Mammary epithelial cell (primary cell): ENCODE measurements at places on chromosomes 11 and 22. TPM values are rescaled to one million over a fixed set of nuclear protein-coding genes. Genes with fewer than 3 reads are reported as not detected.

- peak; percentile 41 for DNase-seq
Observed at GRCh38 chr22:45240810-45241631, at the start of gene KIAA0930. KIAA0930 (minus strand) TSS chr22:45240894; CDS start chr22:45240703, 191 bp downstream.

- DNase-seq: peak; percentile 50
Observed at GRCh38 chr22:28855355-28856094, 27.8 kb upstream of the ZNRF3 start.

- DNase-seq: no peak
Observed at GRCh38 chr11:133907841-133908241, 48.9 kb downstream of the IGSF9B start.

DNA sequence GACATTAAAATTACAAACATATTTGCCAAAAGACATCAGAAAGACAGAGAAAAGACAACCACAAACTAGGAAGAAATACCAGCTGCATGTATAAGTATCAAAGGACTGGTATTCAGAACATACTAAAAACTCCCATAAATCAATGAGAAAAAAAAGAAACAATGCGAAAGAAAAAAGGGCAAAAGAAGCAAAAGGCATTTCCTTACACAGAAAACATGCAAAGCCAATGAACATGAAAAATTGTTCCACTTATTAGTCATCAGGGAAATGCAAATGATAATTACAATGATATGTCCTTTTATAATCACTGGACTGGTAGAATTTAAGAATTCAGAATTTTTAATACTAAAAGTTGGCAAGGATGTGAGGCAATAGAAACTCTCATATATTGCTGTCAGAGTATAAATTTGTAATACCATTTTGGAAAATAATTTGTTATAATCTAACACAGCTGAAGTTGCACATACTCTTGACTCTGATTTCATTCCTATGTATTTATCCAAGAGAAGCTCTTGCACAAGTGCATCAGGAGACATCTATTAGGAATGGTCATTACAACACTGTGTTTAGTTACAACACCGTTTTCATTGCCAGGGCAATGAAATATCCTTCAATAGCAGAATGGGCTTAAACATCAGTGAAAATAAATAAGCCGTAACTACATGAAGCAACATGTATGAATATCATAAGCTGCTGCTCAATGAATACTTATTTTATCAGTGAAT, 279.7 kb downstream of the SWAP70 start:
- peak; percentile 46 for DNase-seq

DNA sequence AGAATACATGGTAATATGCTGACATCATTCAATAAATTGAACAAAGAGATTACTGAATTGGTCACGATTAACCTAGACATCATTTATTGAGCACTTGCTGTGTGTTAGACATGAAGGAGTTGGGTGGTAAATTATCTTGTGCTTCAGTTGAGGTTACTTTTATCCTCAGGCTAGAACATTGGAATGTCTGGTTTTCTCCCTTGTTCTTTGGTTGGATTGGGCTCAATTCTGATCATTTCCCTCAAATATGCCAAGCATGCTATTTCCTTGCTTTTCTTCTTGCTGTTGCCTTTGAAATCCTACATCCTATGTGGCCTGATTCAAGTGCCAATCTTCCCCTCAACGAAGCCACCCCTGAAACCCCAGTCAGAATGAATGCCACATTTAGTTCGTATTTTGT, 65.8 kb downstream of the DEUP1 start:
- DNase-seq: peak; percentile 23

DNA sequence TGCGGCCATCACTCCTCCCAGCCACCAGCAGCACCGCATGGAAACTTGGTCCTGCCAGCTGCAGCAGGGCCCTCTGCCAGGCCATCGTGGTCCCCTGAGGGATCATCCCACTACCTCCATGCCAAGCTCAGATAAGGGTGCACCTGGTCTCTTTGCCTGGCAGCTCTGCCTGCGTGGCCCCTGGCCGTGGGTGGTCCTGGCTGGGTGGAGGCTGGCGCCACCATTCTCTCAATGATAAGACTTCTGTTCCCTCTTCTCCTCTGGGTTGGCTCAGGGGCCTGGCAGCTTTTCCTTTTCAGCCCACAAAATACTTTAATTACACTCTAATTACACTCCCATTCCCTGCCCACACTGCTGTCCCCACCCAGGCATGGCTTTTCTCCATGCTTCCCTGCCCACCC, 26.8 kb upstream of the TSKU start:
- no peak for DNase-seq

GRCh38 chr11:126733685-126734084, 266.9 kb downstream of the KIRREL3 start:
- DNase-seq: no peak

GRCh38 chr11:119626197-119626841, 102.7 kb downstream of the NECTIN1 start:
- no peak for DNase-seq

DNA sequence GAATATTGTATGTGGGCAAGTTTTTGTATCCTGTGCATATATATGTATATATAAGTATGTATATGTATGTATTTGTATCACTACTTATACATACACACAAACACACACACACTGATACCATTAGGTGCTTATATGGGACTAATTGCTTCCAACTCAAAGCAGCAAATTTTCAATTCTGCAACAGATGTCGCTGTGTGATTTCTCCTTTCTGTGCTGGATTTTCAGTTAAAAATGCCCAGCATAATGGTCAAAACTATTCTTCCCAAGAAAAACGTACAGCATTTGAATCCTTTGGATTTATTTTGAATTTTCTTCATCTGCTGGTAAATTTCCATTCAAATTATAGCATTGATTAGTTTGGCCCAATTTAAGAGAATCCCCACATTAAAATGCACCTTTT, 4.3 kb downstream of the CADM1 start:
- no peak for DNase-seq

DNA sequence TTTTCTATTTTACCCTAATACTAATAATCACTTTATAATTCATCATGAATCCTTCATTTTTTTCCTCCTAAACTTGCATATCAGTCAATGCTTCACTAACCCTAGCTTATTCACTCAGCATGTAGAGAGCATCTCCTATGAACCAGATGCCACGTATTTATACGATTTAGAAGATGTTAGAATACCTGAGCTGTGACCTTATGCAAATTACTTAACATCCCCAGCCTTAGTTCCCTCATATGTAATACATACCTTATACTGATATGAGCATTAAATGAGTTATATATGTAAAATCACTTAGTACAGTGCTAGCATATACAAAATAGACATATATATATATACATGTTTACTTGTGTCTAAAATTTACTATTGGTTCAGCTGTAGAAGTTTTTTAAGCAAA, 9.0 kb downstream of the FAM76B start:
- DNase-seq: no peak

DNA sequence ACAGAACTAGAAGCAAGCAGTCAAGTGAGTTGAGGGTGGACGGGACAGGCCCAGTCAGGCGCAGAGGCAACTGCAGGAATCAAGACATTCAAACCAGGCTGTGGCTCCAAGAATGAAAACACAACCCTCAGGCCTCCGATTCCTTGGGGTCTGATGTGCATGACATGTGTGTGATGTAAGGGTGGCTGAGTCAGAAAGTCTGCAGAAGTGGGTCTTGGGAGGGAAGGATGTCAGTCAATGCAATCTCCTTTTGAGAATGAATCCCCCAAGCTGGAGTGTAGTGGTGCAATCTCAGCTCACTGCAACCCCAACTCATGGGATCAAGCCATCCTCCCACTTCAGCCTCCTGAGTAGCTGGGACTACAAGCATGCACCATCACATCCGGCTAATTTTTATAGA, 15.9 kb upstream of the PDE2A start:
- DNase-seq: no peak

GRCh38 chr22:41899992-41900651, 14.8 kb downstream of the SHISA8 start:
- DNase-seq: no peak

DNA sequence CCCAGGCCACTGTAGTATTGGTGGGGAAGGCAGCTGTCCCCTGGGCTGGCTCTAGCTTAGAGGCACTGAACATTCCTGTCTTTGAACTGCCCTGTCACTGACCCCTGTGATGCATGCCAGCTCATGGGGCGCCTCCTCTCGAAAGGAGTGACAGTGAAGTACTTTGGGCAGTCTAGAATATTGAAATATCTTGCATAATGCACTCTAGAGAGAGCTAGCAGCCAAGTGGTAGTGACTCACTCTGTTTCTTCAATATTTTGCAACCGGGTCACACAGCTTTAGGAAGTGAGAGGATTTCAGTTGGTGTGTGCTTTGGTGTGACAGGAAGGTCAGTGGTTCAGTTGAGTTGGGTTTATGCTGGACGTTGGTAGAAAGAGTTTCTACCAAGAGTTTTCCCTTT, 35.5 kb upstream of the ST14 start:
- peak; percentile 89 for DNase-seq

DNA sequence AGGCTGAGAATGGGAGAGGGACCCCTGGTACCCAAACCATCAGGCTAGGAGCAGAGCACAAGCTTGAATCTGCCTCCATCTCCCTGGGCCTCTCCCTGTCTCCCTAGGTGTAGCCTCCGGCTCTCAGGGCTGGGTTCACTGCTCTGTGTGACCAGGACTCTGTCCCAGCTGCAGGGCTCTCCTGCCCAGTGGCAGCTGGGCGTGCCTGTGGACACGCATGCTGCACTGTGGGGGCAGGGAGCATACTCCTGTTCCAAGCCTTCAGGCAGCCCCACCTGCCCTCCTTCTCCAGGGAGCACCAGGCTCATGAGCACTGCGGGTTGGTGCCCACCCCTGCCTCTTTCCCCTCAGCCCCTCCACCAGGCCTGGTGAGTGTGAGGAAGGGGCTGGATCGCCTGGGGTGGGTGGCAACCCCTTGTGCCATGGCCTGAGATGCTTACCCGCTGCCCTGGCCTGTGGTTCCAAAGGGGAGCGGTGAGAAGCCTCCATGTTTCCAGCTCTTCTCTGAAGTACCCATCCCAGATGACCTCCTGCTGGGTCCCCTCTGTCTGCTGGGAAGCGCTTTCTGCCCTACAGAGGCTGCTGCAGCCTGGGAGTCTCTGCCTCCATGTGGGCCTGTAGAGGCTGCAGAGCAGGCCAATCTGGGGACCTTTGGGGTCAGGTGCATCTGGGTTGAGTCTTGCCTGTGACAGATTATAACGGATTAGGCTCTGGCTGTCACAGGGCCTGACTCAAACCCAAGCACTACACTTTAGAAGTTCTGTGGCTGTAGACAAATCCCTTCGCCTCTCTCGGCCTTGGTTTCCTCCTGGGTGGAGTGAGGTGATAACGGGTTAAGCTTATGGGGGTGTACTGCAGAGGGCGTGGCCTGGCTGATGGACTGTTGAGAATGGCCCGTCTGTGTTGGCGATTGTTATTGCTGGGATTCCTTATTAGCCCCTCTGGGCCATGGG, 43.7 kb downstream of the WNT11 start:
- no peak for DNase-seq

- no peak for DNase-seq
Observed at GRCh38 chr11:391117-392017, 2.6 kb upstream of the PKP3 start.

- no peak for DNase-seq
Observed at GRCh38 chr11:123235117-123235655, 40.1 kb upstream of the CLMP start.

DNA sequence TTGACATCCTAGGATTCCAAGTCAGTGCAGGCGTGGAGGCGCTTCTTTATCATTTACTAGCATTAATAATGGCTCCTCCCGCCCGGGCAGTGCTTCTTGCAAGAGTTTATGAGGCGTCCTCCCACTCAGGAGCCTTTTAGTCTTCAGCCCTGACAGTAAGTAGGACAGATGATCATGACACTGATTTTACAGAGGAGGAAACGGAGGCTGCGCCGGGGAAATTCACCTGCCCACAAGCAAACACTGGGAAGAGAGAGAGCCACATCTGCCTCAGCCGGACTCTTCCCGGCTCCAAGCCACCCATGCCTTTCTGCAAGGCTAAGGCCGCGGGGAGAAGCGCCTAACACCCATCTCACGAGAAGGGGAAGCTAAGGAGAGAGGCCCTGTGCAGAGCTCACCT, 35.9 kb downstream of the KIAA0930 start:
- no peak for DNase-seq

DNA sequence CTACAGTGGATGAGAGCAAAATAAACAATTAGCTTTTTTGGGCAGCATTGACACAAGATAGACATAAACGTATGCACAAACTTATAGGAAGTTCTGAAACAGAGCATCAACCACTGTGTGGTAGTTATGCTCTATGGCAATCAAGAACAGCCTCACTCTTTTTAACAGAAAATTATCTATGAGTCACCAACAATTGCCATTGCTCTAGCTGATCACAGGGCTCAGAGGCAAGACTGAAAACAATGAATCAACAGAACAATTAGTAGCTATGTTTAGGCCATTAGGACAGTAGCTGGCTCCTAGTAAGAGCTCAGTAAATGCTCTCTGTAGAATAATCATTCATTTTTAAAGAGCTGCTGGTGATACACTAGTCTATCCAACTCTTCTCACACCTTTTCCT, 34.9 kb upstream of the PICALM start:
- DNase-seq: peak; percentile 42

DNA sequence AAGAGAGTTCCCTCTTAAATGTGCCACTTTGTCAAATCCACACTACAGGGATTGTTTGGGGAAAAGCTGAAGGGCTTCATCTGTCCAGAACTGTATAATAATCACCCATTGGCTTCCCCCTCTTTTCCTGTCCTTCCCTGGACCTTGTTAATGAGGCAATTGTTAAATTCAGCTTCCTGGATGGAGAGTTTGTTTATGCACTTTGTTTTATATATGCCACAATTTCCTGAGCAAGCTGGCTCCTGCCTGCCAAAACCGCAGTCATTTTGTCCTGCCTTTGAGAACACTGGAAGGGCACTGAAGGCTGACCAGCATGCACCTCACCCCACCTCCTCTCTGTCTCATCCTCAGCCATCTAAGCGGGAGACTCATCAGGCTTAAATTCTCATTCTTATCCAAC, 86.2 kb downstream of the MSANTD4 start:
- DNase-seq: peak; percentile 89

CRYBB2 gene
- polyA plus RNA-seq: 0.09 TPM

USP2 gene
- polyA plus RNA-seq: 1.3 TPM

SLC15A3 gene
- polyA plus RNA-seq: 0.07 TPM

C11orf21 gene
- polyA plus RNA-seq: not detected

KIRREL3 gene
- polyA plus RNA-seq: 0.31 TPM

PRR33 gene
- polyA plus RNA-seq: not detected

OR10A5 gene
- polyA plus RNA-seq: not detected

DDI1 gene
- not detected for polyA plus RNA-seq

GGTLC2 gene
- not detected for polyA plus RNA-seq

OPCML gene
- polyA plus RNA-seq: 0.36 TPM
